ENCODE measurements at places on chromosomes 1 and 21.

DNA sequence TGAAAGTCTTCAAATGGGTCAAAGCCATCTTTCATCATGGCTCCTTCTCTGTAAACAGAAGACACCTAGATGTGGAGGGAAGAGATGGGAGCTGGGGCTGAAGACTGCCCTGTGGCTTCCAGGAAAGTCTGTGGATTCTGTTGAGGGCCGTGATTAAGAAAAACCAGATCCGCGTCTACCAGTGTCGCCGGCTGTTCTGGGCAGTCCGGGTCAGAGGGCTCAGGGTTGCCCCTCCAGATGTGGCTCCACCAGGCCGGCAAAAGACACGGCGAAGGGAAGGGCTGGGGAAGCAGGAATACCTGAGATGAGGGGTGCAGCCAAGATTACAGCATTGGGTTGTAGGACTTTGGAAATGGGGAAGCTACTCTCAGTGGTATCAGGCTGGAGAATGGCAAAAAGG is 162.6 kb downstream of the RHOU start:
- DNase-seq: no peak

- DNase-seq: no peak
These were observed 35.9 kb downstream of the HMGB4 start for GRCh38 chr1:33899746-33900145.

GRCh38 chr1:149844650-149845255 is 54.6 kb upstream of the BOLA1 start:
- DNase-seq: no peak

- no peak for DNase-seq
These were observed 37.1 kb downstream of the C21orf91 start for GRCh38 chr21:17782051-17782450.

- no peak for DNase-seq
These were observed 151.9 kb downstream of the NTPCR start for GRCh38 chr1:233102341-233102740.

DNA sequence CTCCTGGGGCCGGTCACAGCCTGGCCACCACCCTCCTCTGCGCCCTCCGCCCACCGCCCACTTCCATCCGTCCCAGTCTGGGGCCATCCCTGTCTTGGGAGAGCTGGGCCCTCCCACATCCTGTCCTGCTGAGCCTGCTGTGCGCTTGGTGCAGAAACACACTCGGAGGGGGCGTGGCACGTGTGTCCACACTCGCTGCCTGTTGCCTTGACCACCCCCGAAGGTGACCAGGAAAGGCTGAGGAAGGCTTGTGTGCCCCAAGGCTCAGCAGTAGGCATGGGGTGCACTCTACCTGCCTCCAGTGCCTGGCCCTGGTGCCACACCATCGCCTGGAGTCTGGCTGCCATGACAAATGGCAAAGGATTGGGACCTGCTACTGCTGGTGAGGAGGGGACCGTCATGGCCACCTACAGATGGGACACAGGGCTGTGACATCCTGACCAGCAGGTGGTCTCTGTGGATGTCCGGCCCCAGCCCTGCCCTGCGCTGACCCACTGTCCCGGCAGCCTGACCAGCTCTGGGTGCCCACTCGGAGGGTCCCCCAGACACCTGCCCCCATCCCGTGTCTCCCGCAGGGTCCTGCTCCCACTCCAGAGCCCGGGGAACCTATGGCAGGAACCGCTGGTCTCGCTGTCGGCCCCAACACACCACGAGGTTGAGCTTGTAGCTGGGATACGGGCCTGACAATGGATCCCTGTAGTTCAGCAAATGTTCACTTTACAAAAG is 23.2 kb upstream of the PTTG1IP start:
- no peak for DNase-seq

GRCh38 chr1:38898653-38899230 is 17.4 kb upstream of the GJA9 start:
- no peak for DNase-seq

DNA sequence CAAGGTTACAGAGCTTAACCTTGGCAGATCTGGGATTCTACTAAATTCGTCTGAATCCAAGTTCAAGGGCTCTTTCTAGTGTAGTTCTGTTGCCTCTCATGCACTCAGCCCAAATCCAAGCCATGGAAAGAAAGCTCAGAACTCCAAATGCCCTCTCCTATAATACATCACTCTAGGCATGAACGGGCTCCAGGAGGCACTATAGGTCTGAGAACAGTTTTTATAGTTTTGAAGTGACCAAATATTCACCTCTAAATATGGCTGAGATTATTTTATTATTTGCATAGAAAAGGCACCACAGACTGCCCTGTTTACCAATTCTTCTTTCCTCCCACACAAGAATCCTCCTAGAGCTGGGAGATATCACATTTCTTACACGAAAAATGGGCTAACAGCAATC is 327.9 kb upstream of the BEND5 start:
- DNase-seq: no peak

DNA sequence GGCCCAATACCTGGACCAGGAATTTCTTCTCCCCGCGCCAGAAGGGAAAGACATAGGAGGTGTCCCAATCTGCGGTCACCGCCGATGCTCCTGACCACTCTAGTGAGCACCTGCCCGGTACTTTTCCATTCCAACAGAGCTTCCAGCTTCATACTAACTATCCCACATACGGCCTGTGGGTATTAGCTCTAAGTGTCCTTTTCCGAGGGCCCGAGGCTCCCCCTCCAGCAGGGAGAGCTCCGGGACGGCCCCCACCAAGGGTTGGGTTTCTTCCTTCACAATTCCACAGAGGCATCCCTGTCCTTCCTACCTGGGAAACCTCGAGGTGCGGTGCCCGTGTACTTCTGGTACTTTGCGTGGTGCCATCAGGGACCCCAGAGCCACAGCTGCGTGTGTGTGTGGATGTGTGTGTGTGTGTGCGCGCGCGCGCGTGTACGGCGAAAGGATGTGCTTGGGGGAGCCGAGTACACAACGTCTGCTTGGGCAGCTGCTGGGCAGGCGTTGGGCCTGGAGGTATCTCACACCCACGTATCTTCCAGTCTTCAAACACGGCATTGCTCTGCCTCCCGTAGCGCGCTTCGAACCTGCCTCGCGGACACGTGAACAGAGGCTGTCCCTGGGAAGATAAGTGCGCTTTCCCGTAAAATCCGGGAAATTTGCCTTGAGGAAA is 2.4 kb upstream of the SIM2 start:
- no peak for DNase-seq

DNA sequence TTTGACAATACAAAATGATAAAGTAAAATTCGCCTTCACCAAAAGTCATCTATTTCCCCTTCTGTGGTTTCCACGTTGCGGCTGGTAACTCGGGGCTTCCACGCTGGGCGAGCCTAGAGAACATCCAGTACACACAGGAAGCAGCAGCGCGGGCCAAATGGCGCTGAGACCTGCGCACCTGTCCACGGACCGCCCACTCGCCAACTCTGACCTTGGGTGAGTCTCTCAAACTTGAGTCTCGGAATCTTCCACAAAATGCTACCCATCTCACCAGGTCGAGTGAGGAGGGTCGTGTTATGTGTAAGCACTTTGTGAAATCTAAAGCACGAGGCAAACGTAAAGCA is 820 bp upstream of the TTF2 start:
- DNase-seq: peak; percentile 83

DNA sequence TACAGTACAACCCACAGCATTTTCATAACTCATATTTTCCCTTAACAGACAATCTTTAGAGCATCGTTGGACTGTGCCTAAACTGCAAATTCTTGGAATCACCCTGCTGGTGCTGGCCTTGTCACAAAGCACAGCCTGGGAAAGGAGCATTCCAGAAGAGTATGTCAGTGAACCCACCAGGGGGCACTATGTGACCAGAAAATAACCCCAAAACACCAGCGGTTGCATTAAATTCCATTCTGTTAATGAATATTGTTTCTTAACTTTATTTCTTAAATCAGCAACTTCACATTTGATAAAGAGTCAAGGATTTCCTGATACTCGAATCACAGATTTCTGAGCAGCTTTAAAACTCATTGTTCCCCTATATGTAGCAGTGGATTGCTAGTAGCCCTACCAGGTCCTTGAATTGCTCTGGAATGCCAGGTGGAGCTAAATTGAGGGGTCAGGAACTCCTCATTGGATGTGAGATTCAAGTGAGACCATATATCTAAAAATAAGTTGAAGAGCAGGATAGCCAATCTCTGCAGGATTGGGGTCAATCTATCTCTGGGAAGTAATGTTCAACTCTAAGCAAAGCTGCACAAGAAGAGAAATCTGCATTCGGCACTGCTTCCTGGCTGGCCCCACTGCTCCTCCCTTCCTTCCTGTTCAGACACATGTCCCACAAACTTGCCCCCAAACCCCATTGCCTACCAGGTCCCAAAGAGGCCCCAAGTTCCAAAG is 12.7 kb upstream of the RAB4A start:
- DNase-seq: peak; percentile 76

DNA sequence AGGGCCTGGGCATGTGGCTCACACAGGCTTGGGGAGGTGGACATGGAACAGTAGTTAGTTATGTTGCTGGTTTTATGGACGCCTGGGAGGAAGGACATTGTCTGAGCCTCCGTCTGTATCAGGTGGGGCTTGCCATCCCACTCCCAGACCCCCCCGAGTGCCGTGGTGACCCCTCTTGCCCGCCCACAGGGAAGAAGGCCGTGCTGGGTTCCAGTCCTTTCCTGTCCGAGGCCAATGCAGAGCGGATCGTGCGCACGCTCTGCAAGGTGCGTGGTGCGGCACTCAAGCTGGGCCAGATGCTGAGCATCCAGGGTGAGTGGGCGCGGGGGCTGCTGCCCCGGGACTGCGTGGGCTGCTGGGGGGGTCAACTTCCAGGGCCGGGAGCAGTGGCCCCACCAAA is 41.7 kb downstream of the COQ8A start:
- DNase-seq: no peak

DNA sequence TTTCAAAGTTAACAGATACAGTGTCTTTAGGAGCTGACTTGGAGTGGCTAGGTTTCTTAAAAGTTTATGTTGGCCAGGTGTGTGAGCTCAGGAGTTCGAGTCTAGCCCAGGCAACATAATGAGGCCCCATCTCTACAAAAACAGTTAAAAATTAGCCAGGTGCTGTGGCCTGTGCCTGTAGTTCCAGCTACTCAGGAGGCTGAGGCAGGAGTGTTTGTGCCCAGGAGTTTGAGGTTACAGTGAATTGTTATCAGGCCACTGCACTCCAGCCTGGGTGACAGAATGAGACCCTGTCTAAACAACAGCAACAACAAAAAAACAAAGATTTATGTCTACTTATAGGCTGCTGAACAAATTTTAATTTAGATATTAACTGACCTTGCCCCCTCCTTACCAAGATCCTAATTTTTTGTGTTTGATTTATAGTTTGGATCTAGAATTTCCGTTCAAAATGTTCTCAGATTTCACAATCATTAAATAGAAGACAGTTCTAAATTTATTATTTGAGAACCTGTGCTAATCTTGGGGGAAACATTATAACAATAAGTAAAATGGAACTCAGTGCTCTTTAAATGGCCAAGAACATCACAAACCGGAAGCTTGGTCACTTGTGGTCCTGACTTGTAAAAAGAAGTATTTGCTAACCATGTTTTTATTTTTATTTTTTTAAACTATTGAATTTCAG is 67.8 kb downstream of the POU2F1 start:
- DNase-seq: no peak

- no peak for DNase-seq
These were observed 101.2 kb downstream of the ZSCAN20 start for GRCh38 chr1:33573661-33574060.

DNA sequence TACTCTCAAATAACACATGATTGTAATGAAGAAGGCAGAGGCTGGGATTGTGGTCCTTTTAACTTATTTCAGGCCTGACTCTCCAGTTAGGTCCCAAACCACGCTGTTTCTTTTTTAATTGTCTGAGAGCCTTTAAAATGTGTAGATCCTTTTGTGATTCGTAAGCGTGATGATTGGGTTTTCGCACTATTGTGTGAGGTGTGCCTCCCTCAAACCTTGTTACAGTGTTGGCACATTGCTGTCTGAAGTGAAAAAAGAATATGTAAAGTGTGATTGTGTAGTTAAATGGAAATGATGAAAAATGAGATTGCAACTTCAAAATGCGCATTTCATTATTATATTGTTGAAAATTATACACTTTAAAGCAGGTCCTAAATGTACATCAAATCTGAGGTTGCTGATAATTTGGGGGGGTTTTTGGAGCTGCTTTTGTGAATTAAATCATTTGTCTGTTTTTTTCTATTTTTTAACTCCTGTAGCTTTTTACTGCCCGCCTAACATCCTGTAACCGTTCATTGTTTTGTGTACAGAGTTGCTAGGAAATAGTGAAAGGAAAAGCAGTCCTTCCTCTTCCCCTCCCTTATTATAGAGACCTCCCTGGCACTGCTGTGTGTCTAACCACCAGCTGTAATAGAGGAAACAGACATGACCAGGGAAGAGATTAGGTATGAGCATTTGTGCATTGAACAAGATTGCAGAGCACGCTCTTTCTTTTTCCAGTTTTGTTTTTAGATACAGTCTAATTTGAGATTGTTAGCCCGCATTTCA is 43.3 kb downstream of the IARS2 start:
- DNase-seq: no peak

- peak; percentile 13 for DNase-seq
These were observed 55.0 kb upstream of the TRAPPC10 start for GRCh38 chr21:43957128-43957571.

DNA sequence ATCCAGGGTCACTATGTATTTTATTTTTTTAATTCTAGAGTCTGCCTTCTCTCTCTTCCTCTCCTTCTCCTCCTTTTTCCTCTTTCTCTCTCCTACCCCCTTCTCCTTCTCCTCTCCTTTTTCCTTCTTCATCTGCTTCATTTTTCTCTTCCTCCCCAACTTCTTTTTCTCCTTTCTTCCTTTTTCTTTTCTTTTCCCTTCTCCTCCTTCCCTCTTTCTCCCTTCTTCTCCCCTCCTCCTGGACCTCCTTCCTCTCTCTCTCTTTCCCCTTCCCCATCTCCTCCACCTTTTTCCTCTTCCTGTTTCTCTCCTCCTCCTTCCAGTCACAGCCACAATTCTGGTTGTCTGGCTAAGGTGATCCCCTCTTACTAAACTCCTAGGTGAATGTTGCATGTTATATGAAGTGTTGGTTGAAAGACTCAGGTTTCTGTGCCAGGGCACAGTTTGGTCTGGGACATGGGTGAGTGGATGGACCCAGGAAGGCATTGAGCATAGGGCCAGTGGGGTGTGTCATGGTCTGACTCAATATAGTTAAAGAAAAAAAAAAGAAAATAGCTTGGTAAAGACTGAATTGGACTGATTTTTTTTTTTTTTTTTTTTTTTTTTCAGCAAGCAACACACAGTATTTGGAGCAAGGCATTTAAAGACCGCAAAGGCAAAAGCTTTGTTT is 266.9 kb downstream of the TGFB2 start:
- no peak for DNase-seq

- peak; percentile 56 for DNase-seq
These were observed 9.2 kb upstream of the CBR3 start for GRCh38 chr21:36125512-36126207.

- DNase-seq: no peak
These were observed 88.8 kb upstream of the ETS2 start for GRCh38 chr21:38716942-38717341.

- DNase-seq: no peak
These were observed 20.3 kb upstream of the TMEM222 start for GRCh38 chr1:27301582-27302199.

GRCh38 chr1:40736085-40736531 is 44.6 kb downstream of the NFYC start:
- DNase-seq: no peak

All from NCI-H2171 treated with DMSO at 0.1 percent for 48 hours (cell line).